Kidney capillary endothelial cell (primary cell): ENCODE measurements at places on chromosomes 1 and 21.

- no peak for DNase-seq
These were observed 237.1 kb downstream of the SLC45A1 start for GRCh38 chr1:8554956-8555534.

DNA sequence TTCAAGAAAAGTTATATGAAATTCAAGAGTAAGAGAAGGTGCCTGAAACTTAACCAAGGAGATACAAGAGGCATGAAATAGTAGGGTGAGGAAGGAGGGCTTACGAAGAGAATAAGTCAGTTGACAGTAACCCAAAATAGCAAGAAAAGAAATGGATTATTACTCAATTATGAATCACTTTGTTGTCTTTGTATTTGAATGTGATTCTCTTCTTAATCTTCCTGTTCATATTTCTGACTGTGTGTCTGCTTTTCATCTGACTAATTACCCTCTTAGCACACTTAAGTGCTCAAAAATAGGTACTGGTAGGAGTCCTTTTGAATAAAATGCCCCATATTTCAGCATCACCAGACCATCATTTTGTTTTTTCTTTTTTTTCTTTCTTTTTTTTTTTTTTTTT, 39.4 kb downstream of the GLMN start:
- peak; percentile 45 for DNase-seq

GRCh38 chr1:155017946-155018316, 15.3 kb downstream of the ZBTB7B start:
- DNase-seq, result no peak

GRCh38 chr1:46133781-46134350, 1.4 kb upstream of the PIK3R3 start:
- peak; percentile 30 for DNase-seq

- peak; percentile 65 for DNase-seq
These were observed 14.0 kb upstream of the TBX15 start for GRCh38 chr1:119002028-119002686.

DNA sequence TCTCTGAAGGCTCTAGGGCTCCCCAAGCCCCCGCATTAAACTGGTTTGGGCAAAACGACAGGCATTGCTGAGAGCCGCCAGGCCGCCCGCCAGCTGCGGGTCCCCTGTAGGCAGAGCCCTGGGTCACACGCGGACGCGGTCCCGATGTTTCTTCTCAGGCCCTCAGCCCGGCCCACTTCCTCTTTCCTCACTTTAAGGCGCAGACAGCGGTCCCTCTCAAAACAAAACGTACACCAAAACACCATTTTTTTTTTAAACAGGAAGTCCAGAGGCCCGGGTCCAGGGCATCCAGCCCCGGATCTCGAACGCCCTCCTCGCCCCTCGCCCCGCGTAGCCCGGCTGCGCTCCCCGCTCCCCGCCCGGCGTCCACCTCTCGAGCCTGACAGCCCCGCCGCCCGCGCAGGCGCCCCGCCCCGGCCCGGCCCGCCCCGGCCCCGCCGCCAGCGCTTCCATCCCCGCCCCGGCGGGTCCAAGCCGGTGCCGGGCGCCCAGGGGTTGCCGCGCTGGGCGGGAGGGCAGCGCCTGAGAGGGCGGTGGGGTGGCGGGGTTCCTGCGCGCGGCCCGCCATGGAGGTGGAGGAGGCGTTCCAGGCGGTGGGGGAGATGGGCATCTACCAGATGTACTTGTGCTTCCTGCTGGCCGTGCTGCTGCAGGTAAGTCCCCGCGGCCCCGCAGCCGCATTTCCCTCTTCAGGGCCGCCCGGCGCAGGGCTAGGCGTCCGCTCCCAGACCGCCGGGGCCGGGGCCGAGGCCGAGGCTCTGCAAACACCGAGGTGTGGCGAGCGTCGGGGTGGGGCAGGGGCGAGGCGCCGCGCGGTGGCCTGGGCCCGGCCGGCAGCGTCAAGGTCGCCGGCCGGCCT, at the start of gene SLC22A15:
Gene SLC22A15 (plus strand): TSS at position 452 of the 859 bp plus-strand sequence. CDS start 115 bp downstream, at position 567.
- DNase-seq, result no peak

GRCh38 chr1:8197493-8198282, 120.2 kb upstream of the SLC45A1 start:
- no peak for DNase-seq

DNA sequence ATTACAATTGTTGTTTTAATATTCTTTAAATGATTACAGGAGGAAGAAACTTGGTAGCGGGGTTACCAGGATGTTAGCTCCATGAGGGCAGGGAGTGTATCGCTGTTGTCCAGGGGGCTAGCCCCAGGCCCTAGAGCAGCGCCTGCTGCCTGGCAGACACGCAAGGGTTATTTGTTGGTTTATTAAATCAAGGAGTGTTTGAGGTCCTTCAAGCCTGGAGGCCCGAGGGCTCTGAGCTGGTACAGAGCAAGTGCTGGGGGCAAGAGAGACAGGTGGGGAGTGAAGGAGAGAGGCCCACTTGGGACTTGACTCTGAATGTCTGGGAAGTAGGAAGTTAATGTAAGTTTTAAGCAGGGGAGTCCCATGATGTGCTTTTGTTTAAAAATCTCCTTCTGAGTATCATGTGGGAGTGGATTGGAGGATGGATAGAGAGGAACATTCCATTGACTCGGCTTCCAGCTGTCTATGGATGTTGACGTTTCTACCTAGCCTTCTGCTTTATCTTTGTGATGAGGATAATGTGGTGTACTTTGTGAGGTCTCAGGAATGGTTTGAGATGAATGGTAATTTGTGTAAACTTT, 8.7 kb downstream of the ITSN1 start:
- no peak for DNase-seq

DNA sequence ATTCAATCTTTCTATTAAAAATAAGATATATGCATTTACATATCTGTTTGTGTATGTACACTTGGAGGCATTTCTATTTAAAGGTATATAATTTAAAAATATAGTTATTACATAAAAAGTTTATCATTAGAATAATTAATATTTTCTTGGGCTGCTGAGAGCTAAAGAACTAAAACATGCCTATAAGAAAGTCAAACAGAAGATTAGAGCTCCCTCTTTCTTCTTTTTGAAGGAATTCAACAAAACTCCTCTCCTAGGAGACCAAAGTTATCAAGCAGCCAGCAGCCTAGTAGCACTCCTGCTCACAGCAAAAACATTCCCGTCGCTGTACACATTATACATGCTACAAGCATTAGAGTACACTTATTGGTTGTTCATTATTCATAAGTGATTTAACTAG, 216.4 kb downstream of the VAV3 start:
- DNase-seq, result no peak

GRCh38 chr1:48568501-48568900, 96.5 kb upstream of the SPATA6 start:
- DNase-seq, result no peak

DNA sequence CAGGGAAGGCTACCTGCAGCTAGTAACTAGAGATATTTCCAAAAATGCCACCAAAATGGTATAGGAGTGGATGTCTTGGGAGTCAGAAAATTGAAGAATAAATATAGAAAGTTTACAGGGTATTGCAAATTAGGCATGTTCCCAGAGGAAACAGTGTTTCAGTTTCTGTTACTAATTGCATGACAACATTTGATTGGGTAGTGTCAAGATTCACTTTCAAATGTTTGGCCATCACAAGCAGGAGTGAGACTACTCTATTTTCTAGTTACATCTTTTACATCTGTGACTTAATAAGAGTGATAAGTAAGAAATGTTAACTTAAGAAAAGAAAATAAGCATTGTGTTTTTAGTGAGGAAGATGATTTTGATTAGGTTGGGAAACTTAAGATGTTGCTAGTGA, 30.2 kb downstream of the AMY1C start:
- no peak for DNase-seq

GRCh38 chr1:167627865-167628641, 2.0 kb upstream of the RCSD1 start:
- no peak for DNase-seq

GRCh38 chr1:118920124-118920717, 67.9 kb downstream of the TBX15 start:
- no peak for DNase-seq

- peak; percentile 80 for DNase-seq
These were observed 36.4 kb downstream of the PALMD start for GRCh38 chr1:99682291-99682751.

- no peak for DNase-seq
These were observed 128.6 kb downstream of the PRDM2 start for GRCh38 chr1:13828454-13829151.

GRCh38 chr1:236868625-236869467, 73.8 kb downstream of the MTR start:
- DNase-seq, result peak; percentile 57

GRCh38 chr1:241396747-241397681, 40.0 kb upstream of the RGS7 start:
- no peak for DNase-seq

DNA sequence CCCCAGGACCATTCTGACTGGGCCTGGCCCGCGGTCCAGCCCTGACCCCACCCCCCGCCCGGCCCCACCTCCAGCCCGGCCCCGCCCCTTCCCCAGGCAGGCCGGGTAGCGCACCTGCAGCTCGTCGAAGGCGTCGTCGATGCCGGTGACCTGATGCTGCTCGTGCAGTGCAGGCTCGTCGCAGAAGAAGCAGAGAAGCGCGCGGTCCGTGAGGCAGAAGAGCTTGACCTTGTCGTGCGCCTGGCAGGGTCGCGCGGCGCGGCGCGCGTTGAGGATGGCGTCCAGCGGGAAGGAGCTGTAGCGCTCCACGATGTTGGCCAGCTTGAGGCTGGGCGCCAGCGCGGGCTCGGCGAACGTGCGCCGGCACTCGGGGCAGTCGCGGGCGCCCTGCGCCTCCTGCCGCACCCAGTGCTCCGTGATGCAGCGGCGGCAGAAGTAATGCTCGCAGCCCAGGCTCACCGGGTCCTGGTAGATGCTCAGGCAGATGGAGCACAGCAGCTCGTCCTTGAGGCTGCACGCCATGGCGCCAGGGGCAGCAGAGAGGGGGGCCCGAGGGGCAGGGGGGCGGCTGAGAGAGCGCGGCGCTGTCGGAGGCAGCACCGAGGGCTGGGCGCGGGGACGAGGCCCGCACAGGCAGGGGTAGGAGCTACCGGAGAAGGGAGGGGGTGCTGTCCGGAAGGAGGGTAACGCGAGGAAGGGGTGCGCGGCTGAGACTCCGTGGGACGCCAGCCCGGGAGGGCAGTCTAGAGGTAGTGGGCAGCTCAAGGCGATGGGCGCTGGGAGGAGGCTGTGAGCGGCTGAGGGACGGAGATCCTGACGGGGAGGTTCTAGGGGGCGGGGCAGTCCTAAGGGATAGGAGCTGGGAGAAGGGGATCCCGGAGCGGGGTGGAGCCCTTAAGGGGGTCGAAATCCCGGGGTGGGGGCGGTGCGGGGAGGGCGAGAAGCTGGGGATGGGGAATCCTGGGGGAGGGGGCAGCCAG, 642 bp downstream of the TRIM62 start:
- no peak for DNase-seq

DNA sequence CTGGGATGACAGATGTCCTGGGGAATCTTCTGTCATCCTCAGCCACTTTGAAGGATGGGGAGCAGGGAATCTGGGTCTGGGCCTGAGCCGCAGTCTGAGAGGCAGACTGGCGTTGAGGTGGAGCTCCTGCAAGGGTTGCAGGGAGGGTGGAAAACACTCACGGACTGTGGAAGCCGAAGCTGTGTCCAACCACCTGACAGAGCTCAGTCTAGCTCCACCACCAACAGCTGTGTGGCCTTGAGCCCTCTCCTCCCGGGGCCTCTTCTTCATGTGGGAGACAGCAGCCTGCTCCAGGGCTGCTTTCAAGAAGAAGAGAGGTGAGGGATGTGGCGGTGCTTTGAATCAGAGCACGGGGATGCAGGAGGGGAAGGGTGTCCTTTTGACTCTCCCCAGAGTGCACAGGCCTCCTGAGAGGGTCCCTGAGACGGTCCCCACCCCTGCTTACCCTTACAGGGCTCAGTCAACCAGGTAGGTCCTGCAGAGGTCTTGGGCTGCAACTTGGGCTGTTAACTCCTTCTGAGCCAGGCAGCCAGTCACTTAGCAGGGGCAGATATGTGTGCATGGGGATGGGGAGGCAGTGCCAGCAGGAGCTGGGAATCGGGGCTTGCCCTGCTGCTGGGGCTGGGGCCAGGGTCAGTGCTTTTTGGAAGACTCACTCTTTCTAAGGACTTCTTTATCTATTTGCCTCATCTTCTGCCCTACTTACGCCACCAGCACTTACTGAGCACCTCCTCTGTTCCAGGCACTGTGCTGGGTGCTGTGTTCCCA, 216.3 kb downstream of the PTPRU start:
- DNase-seq, result no peak

GRCh38 chr1:71638081-71638766, 557.4 kb upstream of the ZRANB2 start:
- DNase-seq, result no peak

DNA sequence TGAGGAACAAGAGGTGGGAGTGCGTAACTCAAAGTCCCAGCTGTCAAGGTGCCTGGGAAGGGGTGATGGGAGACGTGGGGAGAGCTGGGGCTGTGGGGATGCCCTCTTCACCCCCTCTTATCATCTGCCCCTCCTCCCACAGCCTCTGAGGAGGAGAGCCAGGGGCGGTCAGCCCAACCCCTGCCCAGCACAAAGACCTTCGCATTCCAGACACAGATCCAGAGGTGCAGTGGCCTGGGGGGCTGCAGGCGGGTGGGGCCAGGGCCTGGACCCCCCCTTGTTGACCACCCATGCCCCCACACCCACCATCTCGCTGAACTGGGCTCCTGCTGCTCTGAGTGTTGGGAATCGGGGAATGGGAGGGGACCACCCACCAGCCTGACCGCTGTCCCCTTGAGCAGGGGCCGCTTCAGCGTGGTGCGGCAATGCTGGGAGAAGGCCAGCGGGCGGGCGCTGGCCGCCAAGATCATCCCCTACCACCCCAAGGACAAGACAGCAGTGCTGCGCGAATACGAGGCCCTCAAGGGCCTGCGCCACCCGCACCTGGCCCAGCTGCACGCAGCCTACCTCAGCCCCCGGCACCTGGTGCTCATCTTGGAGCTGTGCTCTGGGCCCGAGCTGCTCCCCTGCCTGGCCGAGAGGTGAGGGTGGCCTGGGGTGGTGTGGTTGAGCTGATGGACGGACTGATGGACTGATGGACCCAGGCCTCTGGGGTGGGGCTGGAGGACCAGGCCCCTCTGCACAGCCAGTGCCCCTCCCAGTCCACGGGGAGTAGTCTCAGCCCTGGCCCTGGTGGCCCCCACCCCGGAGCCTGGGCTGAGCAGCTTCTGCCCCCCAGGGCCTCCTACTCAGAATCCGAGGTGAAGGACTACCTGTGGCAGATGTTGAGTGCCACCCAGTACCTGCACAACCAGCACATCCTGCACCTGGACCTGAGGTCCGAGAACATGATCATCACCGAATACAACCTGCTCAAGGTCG, 29.7 kb downstream of the TRIM11 start:
- DNase-seq, result no peak

DNA sequence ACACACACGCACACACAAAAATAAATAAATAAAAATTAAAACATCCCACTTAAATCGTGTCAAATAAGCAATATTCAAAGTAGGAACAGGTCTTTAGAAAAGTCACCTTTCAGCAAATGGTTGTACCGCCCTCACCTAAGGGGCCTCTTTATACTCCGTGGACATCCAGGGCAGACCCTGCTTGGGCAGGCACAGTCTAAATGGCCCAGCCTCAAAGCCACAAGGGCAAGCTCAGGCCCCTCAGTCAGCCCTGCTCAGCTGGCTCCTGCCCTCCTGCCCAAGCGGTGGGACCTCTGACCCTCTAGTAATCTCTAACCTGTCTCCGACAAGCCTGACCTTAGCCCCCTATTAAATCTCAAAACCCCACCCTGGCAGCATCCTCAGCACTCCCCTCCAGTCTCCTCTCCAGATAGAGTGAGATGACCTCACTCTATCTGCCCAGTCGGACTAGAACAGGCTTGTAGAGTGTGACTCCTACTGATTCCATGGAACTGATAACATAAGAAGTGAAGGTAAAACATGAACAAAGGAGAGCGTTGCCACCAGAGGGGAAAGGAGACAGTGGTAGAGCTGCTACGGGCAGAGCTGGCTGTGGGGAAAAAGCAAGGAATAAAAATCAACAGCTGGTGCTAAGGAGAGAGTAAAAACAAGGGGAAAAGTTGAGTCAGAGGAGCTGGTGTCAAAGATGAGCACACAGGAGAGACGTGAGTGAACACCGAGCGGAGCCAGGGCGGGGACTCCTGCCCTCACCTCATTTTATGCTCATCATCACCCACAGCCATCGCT, 36.0 kb downstream of the SIPA1L2 start:
- DNase-seq, result no peak
